ENCODE measurements at places on chromosomes 2 and 18.

GRCh38 chr2:106553321-106553720 is 66.2 kb downstream of the CD8B2 start:
- DNase-seq: no peak

GRCh38 chr2:33380001-33380609 is 96.3 kb upstream of the RASGRP3 start:
- no peak for DNase-seq

GRCh38 chr2:105797298-105797819 is 52.6 kb downstream of the NCK2 start:
- DNase-seq: no peak

GRCh38 chr18:79588636-79589481 is 90.7 kb upstream of the CTDP1 start:
- DNase-seq: no peak

DNA sequence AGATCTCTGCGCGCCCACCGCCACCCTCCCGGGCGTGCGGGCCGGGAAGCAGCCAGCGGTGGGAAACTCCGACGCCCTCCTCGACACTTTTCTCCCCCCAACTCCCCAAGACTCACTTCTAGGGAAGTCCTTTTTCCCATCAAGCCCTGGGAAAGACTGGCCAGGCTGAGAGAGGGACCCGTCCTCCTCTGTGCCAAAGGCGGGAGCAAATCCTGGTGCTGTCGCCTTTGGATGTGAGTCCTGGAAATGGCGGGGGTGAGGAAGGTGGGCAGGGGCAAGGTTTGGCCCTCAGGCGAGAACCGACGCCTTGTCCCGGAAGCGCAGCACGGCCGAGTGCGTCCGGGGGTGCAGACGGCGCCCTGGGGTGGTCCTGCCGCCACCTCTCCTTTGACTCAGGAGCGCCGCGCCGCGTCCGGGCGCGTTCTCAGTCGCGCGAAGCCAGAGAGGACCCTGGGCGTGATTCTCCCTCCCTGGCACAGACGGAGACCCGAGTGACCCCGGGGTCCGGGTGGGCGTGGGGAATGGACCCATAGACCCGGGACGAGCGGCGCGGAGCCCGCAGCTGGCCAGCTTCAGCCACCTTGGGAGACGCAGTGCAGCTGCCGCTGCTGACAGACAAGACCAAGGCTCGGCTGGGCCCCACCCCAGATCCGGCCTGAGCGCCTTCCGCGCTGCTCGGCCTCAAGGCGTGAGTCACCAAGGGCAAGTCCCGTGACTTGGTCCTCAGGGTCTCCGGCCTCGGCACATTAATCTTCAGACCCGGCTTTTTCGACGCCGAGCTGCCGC is 3.5 kb upstream of the LBX2 start:
- DNase-seq: no peak

- DNase-seq: no peak
These were observed 713.7 kb downstream of the DSC3 start for GRCh38 chr18:30328839-30329238.

DNA sequence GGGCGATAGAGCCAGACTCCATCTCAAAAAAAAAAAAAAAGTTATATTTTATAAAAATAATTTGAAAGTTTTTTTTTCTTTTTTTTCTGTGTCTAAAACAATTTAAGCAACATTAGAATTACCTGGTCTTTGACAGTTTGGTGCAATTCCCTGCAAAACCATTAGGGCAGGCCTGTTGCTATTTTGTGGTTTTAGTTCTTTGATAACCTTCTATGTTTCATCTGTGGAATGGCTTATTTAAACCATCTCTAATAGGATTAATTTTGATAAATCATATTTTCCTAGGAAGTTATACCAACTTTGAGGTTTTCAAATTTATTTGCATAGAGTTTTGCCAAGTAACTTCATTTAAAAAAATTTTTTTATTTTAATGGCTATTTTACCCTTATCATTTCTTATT is 141.2 kb upstream of the TWIST2 start:
- DNase-seq: no peak

- DNase-seq: no peak
These were observed 95.3 kb downstream of the EVA1A start for GRCh38 chr2:75465317-75465984.

GRCh38 chr2:152450176-152450575 is 115.2 kb downstream of the FMNL2 start:
- DNase-seq: no peak

DNA sequence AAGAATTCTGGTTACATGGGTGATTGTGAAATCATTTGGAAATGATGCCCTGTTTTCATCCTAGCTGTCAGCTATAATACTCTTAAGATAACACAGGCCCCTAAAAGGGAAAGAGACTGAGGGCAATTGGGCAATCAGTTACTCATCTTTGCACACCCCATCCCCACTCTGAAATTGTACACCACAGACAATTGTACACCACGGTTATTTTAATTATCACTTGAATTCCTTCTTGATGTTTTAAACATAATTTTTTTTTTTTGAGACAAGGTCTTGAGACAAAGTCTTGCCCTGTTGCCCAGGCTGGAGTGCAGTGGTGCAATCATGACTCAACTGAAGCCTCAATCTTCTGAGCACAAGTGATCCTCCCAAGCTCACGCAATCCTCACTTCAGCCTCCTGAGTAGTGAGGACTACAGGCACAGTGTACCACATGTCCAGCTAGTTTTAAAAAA is 862.4 kb upstream of the ACVR2A start:
- no peak for DNase-seq
